Small intestine (tissue), 16 donors: ENCODE measurements at places on chromosomes 2 and 18.

DNA sequence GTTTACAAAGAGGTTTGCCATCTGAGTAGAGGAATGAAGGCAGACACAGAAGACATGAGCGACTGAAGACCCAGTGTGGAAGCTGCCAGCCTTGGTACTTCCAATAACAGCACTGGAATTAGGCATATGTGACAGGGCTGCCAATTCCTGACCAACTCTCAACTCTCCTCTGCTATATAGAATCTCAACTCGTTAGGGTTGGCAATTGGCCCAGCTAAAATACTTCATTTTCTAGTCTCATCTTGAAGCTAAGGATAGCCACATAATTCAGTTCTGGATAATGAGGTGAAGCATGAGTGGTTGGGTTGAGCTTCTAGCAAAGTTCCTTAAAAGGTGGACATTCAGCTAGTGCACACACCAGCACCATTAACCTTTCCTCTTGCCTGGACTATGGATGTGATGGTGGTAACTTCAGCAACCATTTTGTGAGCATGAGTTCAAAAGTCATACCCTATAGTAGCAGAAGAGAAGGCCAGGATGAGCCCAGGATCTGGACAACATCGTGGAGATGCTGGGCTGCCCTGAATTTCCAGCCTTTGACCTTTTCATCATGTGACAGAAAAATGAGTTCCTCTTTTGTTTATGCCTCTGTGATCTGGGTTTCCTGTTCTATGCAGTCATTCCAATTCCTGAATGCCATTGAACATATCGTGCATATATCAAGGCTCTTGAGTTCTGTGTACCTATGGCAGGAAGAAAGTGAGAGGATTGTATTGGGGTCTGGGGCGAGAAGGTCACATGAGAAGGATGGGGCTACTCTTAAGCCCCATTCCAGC lies 68.1 kb upstream of the HAAO start:
- no peak for DNase-seq

- DNase-seq, result no peak
These were observed 1.6 kb downstream of the TNP1 start for GRCh38 chr2:216858312-216858711.

DNA sequence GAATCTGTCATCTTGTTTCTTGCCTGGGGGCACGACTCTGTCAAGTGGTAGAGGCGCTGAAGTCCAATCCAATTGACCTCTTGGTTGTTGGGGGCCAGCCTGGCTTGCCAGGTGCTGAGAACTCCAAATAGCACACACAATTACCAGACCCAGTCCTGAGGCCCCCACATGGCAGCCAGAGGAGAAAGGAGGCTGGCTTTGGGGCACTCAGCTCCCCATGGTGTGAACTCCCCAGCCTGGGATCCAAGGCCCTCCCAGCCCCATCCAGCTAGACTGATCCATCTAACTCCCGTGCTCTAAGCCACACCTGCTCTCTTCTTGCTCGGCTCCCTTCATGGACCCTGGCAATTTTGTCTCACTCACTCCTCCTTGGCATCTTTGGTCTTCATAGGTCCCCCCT lies 170.0 kb downstream of the CELF4 start:
- no peak for DNase-seq

DNA sequence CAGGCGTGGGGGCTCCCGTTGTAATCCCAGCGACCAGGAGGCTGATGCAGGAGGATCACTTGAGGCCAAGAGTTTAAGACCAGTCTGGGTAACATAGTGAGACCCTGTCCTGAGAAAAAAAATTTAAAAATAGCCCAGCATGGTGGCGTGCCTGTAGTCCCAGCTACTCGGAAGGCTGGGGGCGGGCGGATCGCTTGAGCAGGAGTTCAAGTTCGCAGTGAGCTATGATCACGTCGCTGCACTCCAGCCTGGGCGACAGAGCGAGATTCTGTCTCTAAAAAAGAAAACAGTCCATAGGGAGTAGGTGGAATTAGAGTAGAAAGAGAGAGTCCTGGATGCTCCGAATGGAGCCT lies 325 bp upstream of the TTLL4 start:
- DNase-seq, result no peak

GRCh38 chr18:48090021-48090420 lies 159.6 kb upstream of the SMAD2 start:
- no peak for DNase-seq

- no peak for DNase-seq
These were observed 29.0 kb downstream of the IMPA2 start for GRCh38 chr18:12010187-12010802.

DNA sequence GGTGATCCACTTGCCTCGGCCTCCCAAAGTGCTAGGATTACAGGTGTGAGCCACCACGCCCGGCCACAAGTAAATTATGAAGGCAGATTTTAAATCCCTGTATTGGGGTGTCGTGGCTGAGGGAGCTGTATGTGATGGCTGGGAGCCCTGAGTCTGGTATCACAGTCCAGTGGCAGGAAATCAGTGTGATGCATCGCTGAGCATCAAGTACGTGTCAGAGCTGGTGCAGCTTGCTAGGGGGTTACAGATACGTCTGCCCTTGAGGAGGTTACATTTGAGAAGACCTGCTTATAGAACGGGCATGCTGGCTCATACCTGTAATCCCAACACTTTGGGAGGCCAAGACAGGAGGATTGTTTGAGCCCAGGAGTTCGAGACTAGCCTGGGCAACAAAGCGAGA lies 4.3 kb downstream of the ENOSF1 start:
- DNase-seq, result no peak

DNA sequence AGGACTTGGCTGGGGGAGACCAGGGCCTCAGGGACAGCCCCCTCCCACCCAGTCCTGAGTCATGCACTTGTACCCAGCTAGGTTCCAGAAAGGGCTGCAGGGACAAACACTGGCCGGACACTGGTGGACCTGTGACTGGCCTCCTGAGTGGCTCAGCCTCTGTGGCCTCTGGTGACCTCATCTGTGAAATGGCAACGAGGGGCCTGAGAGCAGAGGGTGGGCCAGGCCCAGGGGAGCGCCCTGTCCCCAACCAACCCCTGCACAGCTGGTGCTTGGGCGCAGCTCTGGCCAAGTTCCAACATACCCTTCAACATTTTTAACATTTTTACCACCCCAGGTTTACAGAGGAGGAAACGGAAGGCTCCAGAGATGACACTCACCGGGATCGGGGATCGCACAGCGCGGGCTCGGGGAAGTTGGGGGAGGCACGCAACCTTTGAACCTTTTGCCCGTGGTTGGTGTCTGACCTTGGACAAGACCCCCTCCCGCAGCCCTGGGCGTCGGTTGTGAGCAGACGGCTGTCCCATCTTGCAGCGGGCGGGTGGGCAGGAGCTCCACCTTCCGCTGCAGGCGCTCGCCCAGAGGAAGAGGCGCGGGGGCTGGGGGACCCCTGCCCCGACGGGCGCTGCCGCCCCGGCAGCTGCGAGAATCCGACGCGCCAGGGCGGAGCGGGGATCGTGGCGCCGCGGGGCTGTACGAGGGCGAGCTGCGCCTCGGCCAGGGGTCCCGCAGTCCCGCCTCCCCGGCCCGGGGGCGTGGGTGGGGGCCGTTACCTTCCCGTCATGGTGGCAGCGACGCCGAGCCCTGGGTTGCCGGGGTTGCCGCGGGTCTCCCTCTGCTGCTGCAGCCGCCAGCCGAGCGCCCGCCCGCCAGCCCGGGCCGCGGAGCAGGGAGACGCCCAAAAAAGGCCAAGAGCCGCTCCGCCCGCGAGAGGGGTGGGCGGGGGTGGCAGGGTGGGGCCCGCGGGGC lies 805 bp downstream of the LIMS2 start:
- DNase-seq, result no peak

GRCh38 chr2:76170856-76171255 lies 460.1 kb upstream of the GCFC2 start:
- DNase-seq, result no peak

- DNase-seq, result peak; percentile 45
These were observed 165.2 kb downstream of the SH3BP4 start for GRCh38 chr2:235116885-235117492.

DNA sequence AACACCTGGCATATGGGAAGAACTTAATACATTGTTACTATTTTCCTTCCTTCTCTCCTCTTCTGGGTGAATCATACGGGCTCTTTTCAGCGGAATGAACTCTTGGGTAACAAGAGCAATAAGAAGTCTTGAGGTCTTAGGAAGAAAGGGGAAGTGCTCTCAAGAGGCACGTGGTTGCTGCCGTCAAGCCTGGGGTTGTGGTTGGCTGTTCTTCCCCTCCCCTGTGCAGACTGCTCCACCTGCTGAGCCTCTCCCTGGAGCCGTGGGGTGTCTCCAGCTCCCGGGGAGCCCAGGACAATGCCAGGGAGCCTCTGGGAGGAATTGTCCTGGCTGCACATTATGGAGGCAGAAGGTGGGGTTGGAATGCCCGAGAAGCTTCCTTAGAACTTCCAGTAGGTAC lies 19.4 kb downstream of the TOGARAM2 start:
- DNase-seq, result peak; percentile 49

GRCh38 chr2:191061381-191061980 lies 47.5 kb upstream of the STAT1 start:
- peak; percentile 36 for DNase-seq

DNA sequence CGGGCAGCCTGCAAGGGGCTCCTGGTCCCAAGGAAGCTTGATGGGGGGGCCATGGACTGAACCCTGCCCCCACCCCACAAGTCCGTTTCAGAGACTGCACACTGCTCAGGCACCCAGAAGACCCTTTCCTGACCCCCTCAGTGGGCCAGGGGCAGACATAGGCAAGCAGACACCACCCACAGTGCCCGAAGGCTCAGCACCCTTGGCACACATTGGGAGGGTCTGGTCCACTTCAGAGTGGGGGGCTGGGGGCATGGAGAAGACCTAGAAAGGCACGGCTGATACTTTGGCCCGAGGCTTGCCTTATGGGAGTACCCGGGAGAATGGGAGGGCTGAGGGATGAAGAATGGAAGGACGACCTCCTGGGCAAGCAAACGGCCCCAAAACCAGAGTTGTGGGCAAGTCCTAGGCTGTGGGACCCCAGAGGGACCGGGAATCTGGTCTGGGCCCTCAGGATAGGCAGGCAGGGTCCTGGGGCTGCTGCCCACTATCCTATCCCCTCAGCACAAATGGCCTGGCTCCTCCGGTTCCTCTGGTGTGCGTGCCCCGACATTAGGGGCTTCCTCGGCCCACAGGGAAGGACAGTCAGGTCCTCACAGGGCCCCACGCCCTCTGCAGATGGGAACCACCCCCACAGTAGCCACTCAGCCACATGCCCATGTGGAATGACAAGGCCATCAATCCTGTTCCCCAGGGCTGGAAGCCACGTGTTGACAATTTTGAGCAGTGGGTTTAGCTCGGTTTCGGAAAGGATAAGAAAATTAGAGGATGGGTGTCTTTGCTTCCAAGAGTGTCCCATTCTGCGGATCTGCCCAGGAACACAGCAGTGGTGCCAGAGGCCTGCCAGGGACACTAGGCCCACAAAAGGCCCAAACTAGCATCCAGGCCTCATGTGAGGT lies 15.0 kb upstream of the GPC1 start:
- DNase-seq, result no peak

DNA sequence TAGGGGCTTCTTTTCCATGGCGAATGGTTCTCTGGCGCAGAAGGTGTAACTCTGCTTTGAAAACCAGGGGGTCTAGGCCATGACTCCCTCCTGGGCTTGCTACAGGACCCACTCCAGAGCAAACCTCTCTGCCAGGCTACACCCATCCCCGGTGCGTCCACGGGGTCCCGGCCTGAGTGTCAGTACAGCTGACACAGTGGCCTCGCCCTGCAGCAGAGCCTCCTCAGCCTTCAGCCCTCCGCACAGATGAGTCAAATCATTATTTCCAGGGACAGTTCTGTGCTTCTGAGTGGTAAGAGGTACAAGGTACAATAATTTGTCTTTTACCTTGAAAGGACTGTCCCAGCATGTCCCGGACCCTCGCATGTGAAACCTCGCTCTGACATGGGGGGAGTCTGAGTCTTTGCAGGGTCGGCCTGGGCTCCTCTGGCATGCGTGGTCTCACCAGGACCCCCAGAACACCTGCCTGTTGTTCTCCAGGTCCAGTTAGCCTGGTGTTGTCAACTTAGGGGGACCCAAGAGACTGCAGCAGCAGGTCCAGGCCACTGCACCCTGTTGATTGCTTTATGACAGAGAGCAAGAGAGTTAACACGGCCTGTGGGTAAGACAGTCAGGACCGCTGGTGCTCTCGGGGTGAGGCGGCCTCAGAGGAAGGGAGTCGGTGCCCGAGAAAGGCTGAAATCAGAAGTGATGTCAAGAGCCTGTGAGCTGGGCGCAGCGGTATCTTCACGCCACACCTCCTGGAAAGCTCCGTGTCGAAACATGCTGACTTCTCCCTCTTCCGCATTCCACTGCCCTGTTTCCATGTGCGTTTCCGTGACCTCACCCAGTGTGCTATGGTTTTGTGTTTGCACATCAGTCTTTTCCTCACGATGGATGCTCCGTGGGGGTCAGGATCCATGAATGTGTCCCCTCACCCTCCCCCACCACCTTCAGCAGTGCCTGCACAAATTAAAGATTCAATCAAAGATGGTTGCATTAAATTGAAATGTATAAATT lies 340.1 kb downstream of the EIPR1 start:
- no peak for DNase-seq
